ENCODE measurements at places on chromosomes 6 and 20.

DNA sequence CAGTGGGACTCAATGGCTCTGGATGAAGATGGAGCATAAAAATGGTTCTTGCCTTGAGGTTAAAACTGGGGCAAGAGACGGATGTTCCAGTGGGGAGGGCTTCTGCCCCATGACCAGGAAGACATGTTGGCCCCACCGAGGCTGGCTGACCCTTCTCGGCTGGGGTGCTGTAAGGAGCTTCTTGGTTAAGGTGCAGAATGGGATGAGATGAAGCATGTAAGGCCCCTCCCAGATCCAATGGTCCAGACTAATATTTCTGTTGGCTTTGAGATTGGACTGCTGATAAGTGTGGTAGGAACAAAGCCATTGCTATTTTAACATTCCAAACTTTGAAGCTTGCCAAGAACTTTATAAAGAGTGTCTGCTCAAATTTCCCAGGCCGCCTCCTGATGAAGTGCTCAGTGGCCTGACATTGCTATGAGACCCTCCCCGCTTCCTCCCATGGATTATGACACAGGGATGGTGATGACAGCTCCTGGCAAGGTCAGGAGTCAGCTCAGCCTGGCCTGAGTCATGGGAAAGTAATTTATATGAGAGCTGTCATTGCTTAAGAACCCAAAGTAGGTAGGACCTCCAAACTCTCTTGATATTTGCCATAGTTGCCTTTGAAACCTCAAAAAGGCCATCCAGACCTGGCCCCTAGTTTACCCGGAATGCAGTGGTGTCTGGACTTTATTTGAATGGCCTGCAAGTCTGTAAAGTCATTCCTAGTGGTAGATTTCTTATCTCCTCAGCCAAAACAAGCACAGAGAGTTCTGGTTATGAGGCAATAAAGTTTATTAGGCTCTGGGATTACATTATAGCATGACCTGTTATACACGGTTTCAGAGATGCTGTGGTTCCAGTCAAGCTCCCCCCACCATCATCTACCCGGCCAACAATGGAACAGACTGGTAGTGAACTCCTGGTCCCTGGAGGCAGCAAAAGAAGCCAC is 55.2 kb downstream of the TGM2 start:
- DNase-seq: no peak

- peak; percentile 90 for DNase-seq
Observed at GRCh38 chr6:28443112-28443773, at the start of gene ZSCAN23. Gene ZSCAN23 (minus strand): TSS chr6:28443491. CDS start chr6:28436266, 7,225 bp downstream.

DNA sequence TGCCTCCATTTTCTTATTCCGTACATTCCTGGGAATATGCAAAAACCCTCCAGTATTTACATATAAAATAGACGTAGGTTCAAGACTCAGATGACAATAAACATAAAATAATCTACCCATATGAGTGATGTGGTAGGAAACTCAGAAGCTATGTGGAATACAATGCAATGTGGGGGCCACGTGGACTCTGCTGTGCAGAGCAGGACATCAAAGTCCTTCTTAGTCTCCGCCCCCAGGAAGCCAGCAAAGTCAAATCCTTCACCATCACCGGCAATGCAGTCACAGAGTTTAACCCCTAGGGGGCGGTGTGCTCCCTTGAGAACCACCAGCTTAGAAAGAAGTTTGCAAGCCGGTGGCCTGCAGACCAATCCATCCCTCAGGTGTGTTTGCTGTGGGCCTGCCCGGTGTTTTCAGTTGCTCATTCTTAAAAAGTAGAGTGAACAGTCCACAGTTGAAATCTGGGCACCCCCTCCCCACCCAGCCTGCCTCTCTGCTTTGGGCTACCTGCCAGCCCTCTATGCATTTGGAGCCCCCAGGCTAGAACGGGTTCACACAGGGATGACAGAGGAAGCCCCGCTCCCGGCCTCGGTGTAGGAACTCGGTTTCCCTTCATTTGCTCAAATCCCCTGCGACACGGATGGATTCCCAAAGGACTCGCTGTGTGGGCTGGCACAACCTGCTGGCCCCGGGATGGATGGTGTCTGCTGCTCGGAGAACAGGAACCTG is 59.9 kb downstream of the SULF2 start:
- DNase-seq: no peak

GRCh38 chr6:138432063-138432356 is 28.0 kb downstream of the HEBP2 start:
- DNase-seq: no peak

GRCh38 chr6:56689114-56689513 is 46.4 kb upstream of the DST start:
- no peak for DNase-seq

GRCh38 chr6:53290537-53291510 is 57.9 kb downstream of the ELOVL5 start:
- no peak for DNase-seq

GRCh38 chr6:3176562-3177355 is 19.4 kb upstream of the TUBB2A start:
- no peak for DNase-seq

DNA sequence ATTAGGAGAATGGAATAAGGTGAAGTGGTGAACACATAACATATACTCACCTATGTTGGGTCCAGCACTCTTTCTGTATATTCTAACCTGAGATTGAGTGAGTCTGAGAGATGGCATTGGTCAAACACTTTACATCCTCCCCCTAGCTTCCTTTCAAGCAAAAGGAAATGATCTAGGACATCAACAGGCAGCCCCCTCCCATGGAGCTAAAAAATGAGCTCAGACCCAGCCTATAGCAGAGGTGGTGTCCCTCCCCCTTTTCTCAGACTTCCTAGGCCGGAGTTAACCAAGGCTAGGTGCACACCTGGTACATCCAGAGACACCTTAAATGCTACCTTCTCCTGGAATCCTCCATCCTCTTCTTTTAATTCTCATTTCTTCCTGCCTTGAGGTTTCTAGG is 5.5 kb upstream of the SDC4 start:
- DNase-seq: no peak

DNA sequence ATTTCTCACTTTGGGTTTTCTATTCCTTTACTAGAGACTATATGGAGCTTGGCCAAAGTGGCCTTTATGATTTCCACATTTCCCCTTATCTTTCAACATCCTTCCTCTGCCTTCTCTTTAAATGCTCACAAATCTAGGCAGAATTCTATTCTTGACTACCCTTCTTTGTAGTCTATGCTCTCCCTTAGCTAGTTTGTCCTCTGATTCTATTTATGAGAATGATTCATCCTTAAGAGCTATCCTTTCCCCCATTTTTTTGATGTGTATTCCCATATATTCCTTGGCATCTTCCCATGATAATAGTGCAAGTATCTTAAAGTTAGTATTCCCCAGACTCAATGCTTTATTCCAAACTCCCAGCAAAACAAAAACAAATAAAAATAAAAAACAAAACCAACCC is 53.1 kb downstream of the IL20RA start:
- DNase-seq: no peak

DNA sequence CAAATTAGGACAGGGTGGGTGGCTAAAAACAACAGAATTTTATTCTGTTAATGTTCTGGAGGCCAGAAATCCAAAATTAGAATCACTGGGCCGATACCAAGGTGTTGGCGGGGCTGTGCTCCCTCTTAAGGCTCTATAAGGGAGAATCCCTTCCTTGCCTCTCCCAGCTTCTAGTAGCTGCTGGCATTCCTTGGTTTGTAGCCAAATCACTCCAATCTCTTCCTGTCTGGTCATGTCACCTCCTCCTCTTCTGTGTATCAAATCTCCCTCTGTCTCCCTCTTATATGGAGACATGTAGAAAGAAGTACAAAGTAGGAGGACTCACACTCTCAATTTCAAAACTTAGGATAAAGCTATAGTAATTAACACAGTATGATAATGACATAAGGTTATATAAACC is 102.9 kb upstream of the SIRPA start:
- DNase-seq: no peak
